ENCODE measurements at places on chromosomes 4 and X.
A peak's percentile ranks its signal among the peaks of the same experiment; 100 is the strongest.

- no peak for DNase-seq
These were observed 781.4 kb downstream of the KLHL13 start for GRCh38 chrX:117335209-117335608.

DNA sequence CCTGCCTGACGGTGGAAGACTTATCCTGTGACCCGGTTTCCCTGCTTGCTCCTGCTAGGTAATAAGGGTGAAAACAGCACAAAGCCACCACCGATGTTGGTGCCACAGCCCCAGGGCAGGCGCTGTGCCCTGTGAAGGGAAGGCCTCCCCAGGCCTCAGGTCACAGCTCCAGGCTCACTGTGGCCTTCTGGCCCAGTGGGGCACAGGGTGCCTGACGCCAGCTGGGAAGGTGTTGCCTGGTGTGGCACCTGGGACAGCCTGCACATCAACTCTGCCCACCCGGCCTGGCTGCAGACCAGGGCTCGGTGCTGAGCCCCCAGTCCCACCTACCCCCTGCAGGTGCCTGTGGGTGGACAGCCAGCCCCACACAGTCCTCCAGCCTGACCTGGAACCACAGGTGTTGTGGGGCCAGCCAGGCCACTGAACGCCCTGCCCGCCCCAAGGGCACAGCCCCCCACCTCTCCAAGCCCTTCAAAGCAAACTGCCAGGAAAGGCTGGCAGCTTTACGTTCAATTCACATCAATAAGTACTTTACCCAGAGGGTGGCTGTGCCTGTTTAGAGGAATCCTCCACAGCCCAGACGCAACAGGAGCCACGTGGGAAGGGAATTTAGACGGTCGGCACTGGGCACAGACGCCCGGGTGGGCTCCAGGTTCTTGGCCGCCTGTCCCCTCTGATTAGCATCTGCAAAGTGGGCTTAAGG, 54.3 kb downstream of the ZFYVE28 start:
- DNase-seq, result no peak

DNA sequence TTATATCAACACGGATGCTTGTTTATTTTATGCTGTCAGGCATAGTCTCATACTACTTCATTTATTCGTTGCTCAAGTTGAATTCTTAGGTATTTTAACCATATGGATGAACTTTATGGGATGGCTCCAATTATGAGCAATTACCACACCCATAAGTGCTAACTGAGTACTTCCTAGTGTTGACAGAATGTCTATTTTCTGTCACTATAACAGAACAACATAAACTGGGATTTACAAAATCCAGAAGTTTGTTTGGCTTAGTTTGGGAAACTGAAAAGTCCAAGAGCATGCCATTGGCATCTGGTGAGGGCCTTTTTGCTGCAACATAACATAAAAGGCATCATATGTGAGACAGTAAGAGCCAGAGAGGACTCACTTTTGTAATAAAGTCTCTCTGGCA, 21.0 kb downstream of the SULT1E1 start:
- no peak for DNase-seq

- DNase-seq, result peak; percentile 32
These were observed 112.3 kb downstream of the NYX start for GRCh38 chrX:41559235-41560052.

- no peak for DNase-seq
These were observed 312.1 kb upstream of the GATB start for GRCh38 chr4:152072906-152073305.

DNA sequence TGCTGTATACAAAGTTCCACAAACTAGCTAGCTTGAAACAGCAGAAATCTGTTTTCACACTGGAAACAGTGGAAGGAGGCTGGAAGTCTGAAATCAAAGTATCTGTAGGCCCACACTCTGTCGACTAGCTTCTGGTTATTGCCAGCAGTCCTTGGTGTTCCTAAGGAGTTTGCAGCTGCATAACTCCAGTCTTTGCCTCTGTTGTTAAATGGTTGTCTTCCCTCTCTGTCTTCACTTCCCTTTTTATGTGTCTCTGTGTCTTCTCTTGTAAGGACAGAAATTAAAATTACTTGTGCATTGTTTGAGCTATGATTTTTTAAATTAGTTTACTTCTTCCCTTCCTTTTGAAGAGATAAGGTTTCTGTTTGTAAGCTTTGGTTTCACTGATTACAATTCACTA, 8.2 kb downstream of the MTHFD2L start:
- no peak for DNase-seq

- no peak for DNase-seq
These were observed 57.7 kb downstream of the NAT8L start for GRCh38 chr4:2116687-2117400.

DNA sequence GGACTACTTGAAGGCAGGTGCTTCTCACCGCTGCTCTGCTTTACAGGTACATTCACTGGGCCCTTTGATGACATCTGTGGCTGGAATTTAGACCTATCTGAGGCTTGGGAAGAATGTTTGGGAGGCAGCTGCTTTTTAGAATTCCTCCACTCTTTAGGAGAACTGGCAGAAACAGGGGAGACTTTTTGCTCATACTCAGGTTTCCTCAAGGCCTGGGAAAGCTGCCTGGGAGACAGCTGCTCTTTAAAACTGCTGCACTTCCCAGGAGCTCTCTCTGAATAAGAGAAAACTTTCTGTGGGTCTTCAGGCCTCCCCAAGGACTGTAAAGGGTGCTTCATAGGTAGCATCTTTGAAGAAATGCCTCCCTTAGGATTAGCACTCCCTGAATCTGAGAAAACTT, 14.3 kb downstream of the CT47C1 start:
- no peak for DNase-seq

DNA sequence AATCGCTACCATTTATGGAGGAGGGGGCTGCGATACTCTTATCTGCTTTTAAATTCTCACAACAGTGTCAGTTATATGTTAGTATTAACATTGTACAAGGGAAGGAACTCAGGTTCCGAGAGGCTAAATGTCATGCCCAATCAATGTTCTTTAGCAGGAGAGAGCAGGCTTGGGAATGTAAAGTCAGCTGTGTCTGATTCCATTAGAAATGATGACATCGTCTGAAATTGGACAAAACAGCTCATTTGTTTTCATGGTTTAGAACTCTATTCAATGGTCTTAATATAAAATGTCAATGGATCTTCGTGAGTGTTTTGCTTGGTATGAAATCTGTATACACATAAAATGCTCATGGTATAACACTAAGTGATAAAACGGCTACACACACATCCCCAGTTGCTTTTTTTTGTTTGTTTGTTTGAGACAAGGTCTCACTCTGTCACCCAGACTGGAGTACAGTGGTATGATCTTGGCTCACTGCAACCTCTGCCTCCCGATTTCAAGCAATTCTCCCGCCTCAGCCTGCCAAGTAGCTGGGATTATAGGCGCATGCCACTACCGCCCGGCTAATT, 11.9 kb upstream of the SH3KBP1 start:
- no peak for DNase-seq

DNA sequence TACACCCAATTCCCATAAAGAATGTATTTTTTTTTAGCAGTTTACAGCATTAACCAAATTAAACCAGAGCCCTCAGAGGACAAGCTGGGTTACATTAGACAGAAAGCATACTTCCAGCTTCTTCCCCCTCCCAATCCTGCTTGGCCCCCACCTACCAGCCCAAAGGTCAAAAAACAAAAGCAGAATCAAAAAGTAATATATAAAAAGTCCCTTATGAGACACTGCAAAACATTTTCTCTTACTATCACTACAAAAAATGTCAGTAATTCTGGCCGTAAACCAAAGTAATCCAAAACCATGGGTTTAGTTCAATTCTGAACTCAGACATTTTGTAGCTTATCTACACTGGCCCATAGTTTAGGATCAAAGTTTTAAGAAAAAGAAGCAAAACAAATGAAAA, 38.0 kb downstream of the APBB2 start:
- no peak for DNase-seq

DNA sequence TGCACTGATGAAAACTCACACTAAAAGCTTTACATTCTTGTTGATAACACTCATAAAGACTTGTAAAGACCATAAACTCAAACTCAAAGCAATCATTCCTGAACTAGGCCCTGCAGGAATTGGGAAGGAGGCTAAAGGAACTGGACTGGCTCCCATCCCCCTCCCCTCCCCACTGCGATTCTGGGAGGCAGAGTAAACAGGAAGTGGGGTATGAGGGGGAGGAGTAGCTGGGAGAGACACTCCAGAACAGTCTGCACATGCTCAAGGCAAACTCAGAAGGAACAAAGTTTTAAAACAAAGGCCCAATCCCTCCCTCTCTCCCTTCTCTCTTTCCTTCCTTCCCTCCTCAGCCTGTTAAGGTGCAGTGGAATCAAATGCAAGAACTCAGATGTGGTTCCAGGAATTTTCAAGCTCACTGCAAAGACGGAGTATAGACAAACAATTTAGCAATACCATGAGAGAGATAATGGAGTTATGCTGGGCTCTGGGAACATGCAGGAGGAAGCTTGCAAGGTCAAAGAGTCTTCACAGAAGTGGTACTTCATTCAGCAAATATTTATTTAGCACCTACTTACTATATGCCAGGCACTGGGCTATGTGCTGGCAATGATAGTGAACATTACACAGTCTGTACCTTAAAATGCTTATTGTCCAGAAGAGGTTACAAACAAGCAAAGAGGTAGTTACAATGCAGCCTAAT, 15.9 kb downstream of the MID1IP1 start:
- DNase-seq, result no peak

GRCh38 chrX:133992882-133993281, 7.5 kb upstream of the GPC3 start:
- DNase-seq, result no peak

DNA sequence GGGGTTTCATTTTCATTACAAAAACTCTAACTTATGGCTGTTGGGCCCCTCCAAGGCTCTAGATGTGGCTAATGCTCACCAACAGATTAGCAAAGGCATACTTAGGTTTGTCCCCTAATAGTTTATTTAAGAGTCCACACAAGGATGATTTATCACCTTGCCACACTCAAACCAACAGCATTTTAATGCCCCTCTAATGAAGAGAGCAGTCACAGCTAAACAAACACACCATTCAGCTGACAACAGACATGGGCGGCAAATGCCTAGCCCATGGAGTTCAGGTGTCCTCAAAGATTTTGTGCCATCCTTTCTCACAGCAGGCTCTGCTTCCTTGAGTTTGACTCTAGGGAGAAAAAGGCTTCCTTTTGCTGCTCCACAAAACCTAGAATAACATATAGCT, 61.8 kb upstream of the CITED1 start:
- no peak for DNase-seq
